Fibroblast of gingiva (primary cell): ENCODE measurements at places on chromosomes 2 and 18.
A peak's percentile ranks its signal among the peaks of the same experiment; 100 is the strongest.

GRCh38 chr2:166643980-166644379 is 149.9 kb upstream of the SCN7A start:
- DNase-seq: no peak

GRCh38 chr2:16153754-16154035 is 213.3 kb downstream of the MYCN start:
- DNase-seq: no peak

DNA sequence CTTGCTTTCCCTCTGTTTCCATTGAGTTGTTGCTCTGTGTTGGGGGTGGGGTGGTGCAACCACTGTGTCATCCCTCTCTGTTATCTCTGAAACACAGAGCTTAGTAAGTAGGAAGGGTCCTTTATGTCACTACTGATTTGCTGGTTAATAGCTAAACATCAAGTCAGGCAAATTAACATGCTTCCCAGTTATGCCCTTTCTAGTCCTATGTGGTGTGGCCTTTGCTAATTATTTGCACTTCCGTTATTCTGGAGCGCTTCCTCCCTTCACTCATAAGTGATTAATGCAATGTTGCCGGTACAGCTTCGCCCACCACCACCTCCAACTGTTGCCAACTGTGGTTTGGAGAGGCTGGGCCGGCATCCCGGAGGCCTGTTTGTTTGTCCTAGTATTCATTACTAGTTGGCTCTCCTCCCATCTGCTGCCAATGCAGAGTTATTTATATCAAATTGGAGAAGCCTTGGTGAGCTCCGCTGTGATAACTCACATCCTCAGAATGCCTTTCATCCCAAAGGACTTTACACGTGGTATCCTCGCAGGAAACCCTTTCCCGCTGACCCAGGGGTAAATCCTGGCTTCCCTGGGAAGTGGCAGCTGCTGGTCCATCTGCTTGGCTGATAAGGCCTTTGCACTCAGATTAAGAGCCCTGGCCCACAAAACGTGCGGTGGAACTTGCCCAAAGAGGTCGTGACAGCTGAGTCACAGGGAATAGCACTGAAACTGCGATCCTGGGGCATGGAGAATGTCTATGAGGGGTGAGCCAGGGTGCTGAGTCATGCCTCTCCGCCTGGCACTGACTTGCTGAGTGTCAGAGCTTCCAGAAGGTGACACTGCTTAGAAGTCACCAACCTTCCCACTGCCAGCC is 72.0 kb upstream of the ZCCHC2 start:
- peak; percentile 84 for DNase-seq

GRCh38 chr2:11080253-11081115 is 74.8 kb upstream of the SLC66A3 start:
- DNase-seq: no peak

DNA sequence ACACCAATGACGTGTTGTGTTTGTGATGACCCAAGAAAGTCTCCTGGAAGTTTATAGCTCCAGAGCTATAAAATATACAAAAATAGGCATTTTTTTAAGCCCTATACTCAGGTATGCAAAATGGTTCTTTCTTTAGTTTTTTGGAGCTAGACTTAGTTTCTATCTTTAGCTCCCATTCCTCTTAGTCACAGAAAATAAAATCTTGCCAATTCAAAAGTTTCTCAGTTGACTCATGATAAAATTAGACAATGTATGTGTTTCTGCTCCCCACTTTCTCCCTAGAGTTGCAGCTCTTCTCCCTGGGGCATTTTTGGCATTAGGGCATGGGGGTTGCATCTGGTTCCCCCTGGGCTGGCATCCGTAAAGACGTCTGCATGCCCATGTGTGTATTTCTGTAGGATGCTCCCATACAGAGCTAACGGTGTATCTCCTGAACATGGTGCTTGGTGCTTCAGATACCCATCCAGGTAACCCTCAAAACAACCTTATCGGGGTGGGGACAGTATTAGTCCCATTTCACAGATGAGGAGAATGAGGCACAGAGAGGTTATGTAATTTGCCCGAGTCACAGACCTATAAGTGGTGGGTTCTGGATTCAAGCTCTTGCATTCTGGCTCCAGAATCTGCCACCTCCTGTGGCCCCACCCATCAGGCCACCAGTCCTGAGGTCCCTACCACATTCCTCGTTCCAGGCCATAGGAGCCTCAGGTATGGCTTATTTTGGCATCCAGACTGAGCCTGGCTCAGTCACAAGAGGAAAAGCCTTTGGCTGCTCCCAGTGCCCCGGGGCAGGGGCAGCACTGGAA is 43.1 kb upstream of the ASAP2 start:
- DNase-seq: peak; percentile 48

GRCh38 chr2:226873826-226874225 is 38.0 kb downstream of the RHBDD1 start:
- no peak for DNase-seq

GRCh38 chr2:23323198-23323916 is 61.6 kb upstream of the KLHL29 start:
- DNase-seq: no peak

GRCh38 chr18:5584746-5585417 is 41.1 kb upstream of the EPB41L3 start:
- no peak for DNase-seq

GRCh38 chr2:88452565-88452905 is at the start of gene FOXI3:
TSS of gene FOXI3 (minus strand) at chr2:88452693. CDS start at chr2:88452535, 158 bp downstream.
- no peak for DNase-seq

- no peak for DNase-seq
These were observed 88.2 kb downstream of the DTNB start for GRCh38 chr2:25585189-25585588.

GRCh38 chr2:24919506-24920097 is 435 bp downstream of the ADCY3 start:
- DNase-seq: no peak

GRCh38 chr2:40488101-40488601 is 36.3 kb upstream of the SLC8A1 start:
- DNase-seq: peak; percentile 56

DNA sequence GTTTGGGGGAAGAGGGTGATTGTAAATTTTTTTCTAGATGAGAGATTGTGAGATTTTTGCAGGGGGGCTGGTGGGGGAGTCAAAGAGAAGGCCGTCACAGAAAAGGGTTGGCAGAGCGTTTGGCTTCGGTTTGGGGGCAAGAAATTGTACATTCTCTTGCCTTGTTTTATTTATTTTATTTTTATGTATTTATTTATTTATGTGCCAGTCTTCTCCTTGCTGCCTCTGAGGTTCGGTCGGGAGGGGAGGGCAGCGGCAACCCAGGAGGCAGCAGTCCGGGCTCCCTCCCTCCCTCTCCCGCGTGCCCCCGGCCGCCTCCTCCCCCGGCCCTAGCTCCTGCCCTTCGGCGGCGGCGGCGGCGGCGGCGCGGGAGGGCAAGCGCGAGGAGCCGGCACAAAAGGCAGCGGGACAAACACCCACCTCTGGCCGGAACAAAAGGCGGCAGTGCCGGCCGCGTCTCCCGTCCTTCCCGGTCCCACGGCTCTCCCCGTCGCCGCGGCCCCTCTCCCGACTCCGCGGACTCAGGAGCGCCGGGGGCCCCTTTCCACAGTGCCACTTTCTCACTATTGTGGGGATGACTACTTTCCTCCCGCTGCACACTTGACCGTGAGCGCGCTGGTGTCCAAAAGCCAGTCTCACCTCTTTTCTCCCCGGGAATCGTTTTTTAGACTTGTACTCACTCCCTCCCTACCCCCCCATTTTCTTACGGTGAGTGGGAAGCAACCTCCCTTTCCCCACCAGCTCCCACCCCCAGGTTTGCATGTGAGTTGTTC is 1.2 kb downstream of the BCL11A start:
- DNase-seq: no peak

- no peak for DNase-seq
These were observed 1.7 kb downstream of the VAPA start for GRCh38 chr18:9915291-9916076.

- DNase-seq: peak; percentile 34
These were observed 193.4 kb downstream of the LRRTM1 start for GRCh38 chr2:80111185-80111584.

DNA sequence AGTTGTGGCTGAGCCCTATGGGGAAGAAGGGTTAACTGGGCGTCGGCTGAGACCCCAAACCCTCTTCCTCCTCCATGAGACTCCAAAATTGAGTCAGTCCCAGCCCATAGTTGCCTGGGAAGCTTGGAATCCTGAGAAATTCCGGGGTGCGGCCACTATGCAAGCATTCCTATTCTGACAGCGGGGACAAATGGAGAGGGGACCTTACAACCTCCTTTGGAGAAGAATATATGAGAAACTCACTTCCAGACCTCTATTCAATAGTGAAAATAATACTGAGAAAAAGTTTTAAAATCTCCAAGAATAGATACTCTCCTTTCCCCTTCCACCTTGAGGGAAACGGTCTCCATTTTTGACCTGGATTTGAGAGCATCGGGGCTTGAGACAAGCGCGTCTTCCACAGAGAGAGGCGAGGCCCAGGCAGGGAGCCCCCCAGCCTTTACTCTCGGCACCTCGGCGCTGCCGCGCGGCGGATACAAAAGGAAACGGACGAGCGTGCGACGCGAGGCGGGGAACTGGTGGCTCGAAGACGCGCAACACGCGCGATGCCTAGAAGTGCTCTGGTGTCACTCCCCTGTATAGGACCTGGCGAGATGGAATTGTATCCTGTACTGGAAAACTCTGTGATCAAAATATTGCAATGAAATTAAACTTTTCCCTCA is 11.1 kb downstream of the NR4A2 start:
- no peak for DNase-seq

- no peak for DNase-seq
These were observed 119.3 kb downstream of the ABCA12 start for GRCh38 chr2:215019085-215019484.

- no peak for DNase-seq
These were observed 38.8 kb downstream of the GCG start for GRCh38 chr2:162113088-162113775.

GRCh38 chr18:46260879-46261143 is 156.6 kb downstream of the HAUS1 start:
- DNase-seq: no peak

GRCh38 chr2:55482186-55482884 is 37.2 kb upstream of the CFAP36 start:
- DNase-seq: no peak

GRCh38 chr18:50373561-50374219 is 1.2 kb upstream of the SKA1 start:
- no peak for DNase-seq

DNA sequence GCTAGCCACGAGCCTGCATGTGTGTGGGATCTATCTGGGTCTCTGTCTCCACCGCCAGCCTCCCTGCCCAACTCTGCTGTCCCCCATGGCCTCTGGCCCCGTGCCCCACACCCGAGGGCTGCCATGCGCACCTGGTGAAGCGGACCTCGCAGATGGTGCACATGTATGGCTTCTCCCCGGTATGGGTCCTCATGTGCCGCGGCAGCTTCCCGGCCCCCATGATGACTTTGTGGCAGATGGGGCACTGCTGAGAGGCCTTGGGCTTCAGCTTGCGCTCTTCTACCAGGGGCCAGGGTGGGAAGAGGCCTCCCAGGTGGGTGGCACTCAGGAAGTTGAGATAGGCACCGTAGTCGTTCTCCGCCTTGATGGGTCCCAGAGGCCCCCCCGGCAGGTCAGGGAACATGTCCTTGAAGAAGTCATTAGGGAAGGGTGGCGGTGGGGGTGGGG is 109.3 kb upstream of the SMAD2 start:
- no peak for DNase-seq

DNA sequence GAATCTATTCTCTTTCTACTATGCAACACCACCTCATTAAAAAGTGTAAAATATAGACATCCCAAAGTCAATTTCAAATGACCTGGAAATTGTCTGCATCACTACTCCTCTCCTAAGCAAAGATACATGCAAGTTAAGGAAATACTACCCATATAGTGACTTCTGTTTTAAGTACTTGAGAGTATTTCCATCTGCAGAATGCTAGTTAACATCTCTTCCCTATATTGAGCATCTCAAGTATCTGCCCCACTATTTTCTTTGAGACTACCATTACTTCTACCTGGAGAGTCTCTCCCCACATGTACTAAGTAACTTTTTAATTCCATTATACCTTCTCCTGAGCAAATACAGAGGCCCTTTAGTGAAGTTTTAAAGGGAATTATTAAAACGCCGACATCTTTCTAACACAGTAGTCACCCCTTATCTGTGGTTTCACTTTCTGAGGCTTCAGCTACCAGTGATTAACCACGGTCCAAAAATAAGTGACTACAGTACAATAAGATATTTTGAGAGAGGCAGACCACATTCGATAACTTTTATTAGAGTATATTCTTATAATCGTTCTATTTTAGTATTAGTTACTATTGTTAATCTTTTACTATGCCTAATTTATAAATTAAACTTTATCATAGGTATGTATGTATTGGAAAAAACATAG is 21.8 kb downstream of the CWC22 start:
- DNase-seq: no peak

- no peak for DNase-seq
These were observed 58.2 kb downstream of the MBP start for GRCh38 chr18:77074431-77074830.

GRCh38 chr2:168961450-168962229 is 60.5 kb downstream of the G6PC2 start:
- peak; percentile 69 for DNase-seq

- DNase-seq: no peak
These were observed 56.1 kb upstream of the TTN start for GRCh38 chr2:178863130-178863855.

GRCh38 chr18:45792506-45793263 is 32.8 kb upstream of the SIGLEC15 start:
- DNase-seq: no peak

GRCh38 chr2:142065156-142065555 is 65.7 kb downstream of the LRP1B start:
- no peak for DNase-seq
